Subcutaneous adipose tissue (tissue), 4 donors: ENCODE measurements at places on chromosomes 12 and 14. TPM values are rescaled to one million over a fixed set of nuclear protein-coding genes. Genes with fewer than 3 reads are reported as not detected.

RFLNA gene
- total RNA-seq, result 0.34 TPM

OR6C75 gene
- not detected for total RNA-seq

OR4K13 gene
- not detected for total RNA-seq

DAO gene
- not detected for total RNA-seq

DYNC1H1 gene
- 482 TPM for total RNA-seq

PPFIA2 gene
- 4.3 TPM for total RNA-seq
